ENCODE measurements at places on chromosomes 7 and 10.

GRCh38 chr10:113751181-113751732 lies at the start of gene PLEKHS1:
Gene PLEKHS1, plus strand, starts transcription at chr10:113751682. Its CDS starts 3,596 bp downstream, at chr10:113755278.
- no peak for DNase-seq

DNA sequence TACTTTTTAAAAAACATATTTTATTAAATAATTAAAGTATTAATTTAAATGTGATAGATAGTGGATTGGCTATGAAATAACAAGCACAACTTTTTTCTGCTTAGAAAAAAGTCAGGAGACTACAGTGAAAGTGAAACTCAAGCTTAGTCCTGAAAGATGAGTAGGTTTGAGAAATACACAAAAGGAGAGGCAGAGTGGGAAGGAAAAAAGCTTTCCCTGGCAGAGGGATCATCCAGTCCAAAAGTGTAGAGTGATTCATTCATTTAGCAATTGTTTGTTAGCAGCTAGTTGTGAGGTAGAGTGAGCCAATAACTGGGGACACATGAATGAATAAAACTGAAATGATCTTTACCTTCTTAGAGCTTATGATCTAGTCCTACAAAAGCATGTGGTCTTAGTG lies 93.5 kb downstream of the FOXP2 start:
- DNase-seq: no peak

DNA sequence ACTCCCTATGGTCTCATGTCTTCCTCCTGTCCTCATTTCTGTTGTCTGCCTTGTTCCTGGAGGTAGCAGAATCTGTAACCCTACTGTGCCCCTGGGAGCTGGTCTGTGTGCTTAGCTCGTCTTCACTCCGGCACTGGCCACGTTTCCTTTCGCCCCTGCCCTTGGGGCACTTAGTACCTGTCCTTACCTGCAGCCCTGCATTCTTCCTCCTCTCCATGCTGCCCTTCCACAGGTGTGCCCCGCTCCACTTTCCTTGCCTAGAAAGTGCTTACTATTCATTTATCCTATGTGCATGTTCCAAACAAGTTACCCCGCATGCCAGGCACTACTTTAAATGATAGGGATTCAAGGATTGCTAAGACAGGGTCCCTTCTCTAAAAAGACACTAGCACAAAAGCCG lies 199.9 kb upstream of the ZMIZ1 start:
- no peak for DNase-seq

DNA sequence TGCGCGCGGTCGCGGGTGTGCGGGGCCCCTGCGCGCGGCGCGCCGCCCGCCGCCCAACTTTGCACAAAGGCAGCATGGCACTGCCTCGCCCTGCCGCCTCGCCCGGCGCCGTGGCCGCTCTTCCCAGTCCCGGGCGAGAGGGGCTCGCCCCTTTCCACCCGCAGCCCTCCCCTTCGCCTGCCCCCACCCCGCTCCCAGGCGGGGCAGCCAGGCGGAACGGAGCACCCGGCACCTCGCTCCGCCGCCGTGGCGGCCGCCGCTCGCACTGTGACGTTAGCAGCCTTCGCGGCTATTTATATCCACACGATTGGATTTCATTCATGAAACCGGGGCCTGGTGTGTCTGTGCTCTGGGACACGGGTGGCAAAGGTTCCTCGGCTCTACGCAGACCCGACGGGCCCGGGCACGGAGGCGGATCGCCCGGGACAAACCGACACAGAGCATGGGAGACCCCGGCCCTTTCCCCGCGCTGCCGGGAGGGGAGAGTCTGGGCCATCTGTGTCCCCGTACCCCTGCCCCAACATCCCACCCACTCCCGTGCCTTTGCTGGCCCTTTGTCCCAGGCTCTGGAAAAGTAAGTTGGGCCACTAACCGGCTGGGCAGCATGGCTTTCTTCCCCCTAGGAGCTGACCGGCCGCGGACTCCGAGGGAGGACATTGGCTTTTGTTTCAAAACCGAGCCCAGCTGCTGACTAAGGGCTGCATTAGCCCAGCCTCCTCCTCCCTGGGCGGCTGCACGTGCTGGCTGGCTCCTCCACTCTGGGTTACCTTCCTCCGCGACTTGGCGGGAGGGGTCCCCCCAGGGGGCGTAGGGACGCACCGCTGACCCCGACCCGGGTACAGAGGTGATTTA lies at the start of gene RHOBTB1:
Gene RHOBTB1, minus strand, starts transcription at position 128 of the 852 bp plus-strand sequence. CDS start 32,643 bp downstream, outside the sequence.
- no peak for DNase-seq

- DNase-seq: no peak
These were observed 42.2 kb upstream of the OPALIN start for GRCh38 chr10:96401036-96401435.

GRCh38 chr7:4683884-4684565 lies 1.9 kb downstream of the FOXK1 start:
- no peak for DNase-seq
